Stimulated activated CD8-positive, alpha-beta memory T cell treated with anti-CD3 and anti-CD28 coated beads, Interleukin-12 subunit alpha, Interleukin-12 subunit beta, amount 100 ng/mL, for 4 hours (primary cell): ENCODE measurements at places on chromosomes 4 and X.

DNA sequence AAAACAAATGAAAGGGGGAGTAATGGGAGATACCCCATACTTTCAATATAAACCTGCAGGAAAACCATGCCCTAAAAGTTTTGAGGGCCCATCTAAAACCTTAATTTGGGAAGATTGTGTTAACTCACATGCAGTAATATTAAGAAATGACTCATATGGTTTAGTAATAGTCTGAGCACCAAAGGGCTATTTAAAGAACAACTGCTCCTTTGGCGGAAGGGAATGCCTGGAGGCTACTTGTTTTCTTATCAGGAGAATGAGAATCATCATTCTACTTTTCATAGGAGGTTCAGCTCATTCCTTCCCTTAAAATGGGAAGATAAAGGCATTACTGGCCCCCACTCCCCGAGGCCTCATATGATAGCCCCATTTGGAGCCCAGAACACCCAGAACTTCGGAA is 47.6 kb downstream of the SPIN3 start:
- DNase-seq, result no peak

DNA sequence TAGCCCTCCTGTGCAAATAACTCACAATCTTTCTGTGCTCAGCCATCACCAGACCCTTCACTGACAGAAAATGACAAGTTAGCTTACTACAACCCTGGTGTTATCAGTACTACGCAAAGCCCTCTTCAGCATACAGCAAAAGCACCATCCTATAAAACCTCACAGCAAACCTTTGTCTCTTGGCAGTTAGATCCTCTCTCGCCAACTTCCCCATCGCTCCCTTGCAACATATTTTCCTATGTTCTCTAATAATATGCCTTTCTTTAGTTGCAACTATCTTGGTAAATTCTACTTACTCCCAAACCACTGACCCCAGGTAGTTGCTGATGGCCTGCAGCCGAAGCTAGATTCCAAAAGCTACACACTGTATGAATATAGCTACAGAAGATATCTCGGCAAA is 856.9 kb upstream of the FRG1 start:
- DNase-seq, result no peak

DNA sequence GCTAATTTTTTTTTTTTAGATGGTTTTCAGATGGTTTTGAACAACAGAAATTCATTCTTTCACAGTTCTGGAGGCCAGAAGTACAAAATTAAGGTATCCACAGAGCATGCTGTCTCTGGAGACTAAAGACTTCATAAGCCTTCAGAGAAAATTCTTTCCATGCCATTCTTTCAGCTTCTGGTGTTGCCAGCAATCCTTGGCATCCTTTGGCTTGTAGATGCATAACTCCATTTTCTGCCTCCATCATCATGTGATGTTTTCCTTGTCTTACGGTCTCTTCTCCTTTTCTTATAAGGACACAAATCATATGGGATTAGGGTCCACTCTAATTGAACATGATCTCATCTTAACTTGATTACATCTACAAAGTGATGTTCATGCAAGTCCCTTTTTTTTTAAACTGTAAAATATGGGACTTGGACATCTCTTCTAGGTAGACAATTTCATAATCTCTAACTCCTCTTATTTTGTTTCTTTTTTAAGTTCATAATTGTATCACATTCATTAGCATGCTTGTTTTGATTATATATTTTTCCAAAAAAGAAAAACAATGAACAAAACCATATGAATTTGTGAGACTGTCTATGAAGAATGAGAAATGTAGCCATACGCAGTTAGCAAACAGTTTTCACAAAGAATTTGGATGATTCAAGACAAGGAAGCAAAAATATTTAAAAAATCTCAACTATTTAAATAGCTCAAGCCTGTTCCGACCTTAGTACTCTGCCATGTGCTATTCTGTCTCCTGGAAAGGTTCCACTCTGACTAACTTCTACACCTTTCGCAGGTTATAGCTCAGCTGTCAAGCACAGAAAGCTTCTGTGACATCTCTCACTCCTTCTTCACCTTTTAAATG is 53.1 kb upstream of the GIMD1 start:
- DNase-seq, result no peak

GRCh38 chrX:47831788-47832187 is 4.9 kb upstream of the ZNF81 start:
- peak; percentile 6 for DNase-seq

DNA sequence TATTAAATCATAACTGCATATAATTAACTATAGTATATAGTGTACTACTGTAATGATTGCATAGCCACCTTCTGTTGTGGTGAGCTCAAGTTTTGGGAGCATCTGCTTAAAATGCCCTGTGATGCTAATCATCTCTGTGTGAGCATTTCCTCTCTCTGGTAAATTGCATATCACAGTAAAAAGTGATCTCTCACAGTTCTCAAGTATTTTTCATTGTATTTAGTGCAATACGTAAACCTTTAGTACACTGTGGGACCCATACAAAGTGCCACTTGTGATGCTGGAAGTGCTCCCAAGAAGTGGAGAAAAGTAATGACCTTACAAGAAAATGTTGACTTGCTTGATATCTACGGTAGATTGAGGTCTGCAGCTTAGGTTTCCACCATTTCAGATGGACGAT is 82.0 kb downstream of the WWC2 start:
- no peak for DNase-seq

GRCh38 chr4:99624141-99624719 is 33.4 kb downstream of the C4orf54 start:
- DNase-seq, result no peak

GRCh38 chr4:89898304-89898716 is 3.7 kb downstream of the MMRN1 start:
- no peak for DNase-seq

GRCh38 chrX:16462912-16463311 is 187.0 kb upstream of the S100G start:
- DNase-seq, result no peak

- no peak for DNase-seq
Observed at GRCh38 chrX:103941201-103941975, 21.0 kb upstream of the TMSB15B start.

DNA sequence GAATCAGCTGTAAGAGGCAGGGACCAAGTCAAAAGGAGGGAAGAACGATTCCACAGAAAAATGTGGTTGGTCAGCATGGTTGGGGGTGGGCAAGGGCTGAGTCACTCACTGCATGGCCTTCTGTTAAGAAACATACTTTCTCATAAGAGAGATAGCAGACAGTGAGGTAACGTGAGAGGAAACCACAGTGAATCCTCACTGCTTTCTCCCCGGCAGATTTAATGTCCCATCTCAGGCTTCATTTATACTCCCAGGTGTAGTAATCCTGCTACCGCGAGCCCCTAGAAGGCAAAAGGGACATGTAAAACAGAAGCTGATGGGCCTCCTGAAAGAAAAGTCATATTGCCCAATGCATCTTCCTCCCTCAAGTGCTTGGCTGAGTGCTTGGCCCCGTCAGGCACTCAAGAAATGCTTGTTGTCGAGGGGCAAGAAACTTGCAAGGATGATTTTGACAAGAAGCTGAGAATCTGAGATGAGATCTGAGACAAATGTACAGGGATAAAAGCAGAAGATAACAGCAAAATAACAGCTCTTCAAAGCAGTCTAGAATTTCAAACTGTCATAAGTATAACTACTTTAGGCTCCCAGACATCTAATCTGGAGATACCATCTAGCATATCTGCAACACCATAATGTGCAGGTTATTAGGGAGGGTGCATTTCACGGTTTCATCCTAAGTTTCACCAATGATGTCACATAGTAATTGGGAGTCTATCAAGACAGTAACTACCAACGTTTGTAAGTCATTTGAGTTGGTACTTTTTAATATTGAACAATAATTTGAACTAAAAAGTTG is 40.2 kb downstream of the SH3KBP1 start:
- no peak for DNase-seq

DNA sequence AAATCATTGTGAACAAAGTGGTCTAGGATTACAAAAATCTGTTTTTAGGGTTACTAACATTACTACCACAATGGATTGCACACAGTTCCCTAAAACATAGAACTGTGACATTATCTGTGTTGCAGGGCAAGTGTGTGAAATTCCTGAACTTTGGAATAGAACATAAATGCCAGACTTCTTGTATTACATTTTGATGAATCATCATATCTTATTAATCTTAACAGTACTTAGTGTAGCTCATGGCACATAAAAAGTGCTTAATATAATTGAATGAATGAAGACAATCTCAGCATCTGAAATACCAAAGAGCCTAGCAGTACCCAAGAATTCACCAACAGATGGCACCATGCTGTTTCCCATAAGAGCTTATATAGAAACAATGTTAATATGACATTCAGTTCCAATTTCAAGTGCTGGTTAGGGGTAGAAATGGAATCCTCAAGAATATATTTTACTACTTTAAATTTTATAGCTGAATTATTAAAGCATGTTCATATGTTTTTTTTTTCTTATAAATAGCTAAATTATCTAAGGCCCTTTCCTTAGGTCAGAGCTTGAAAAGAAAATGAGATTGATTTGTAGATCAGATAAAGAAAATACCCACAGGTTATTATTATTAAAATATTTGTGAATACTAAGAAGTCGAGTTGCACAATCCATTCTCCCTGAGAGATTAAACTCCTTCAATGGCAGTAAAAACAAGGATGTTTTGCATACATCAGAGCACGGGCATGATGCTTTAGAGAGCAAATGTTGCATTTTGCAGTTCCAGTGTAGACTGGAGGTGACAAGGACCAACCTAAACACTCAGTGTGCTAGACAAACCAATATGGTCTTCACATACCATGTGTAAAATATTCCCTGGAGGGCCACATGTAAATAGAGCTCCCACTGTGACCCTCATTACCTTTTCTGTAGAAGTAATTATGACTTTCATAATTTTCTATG is 25.7 kb upstream of the SHISA3 start:
- DNase-seq, result no peak

DNA sequence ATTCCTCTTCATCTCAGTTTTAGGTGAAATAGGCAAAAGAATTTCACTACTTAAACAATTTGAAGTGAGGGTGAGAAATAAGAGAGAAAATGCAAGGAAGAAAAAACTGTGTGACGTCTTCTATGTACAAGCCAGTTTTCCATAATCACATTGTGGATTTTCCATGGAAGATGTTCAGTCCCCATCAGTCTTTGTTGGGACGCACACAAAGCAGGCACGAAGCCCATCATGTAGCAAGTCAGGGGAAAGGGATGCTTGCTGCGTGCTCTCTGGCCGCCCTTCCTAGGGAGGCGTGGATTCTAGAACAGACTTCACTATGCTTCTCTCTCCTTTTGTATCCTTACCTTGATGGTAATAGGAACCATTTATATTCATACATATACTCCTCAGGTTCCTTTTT is 54.7 kb downstream of the RBPJ start:
- no peak for DNase-seq

GRCh38 chrX:150482537-150483206 is 85.7 kb upstream of the MTM1 start:
- DNase-seq, result peak; percentile 13

- DNase-seq, result no peak
Observed at GRCh38 chr4:76449362-76449767, 14.3 kb downstream of the SHROOM3 start.

DNA sequence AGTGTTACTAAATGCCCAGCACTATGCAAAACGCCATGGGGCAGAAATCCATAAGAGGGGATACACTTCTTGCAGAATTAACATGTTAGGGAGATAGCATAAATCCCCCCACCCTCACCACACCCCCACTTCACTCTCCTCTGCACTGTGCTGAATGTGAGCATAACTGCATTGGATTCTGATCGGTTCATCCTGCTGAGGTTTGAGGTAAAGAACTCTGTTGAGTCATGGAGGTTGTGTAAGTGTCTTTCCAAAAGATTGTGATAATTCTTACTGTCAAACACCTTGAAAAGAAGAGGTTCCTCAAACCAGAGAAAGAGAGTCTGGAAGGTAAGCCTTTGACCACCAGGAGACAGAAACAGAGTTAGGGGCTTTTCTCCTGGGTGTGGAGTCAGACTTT is 43.6 kb downstream of the RBM47 start:
- DNase-seq, result no peak

DNA sequence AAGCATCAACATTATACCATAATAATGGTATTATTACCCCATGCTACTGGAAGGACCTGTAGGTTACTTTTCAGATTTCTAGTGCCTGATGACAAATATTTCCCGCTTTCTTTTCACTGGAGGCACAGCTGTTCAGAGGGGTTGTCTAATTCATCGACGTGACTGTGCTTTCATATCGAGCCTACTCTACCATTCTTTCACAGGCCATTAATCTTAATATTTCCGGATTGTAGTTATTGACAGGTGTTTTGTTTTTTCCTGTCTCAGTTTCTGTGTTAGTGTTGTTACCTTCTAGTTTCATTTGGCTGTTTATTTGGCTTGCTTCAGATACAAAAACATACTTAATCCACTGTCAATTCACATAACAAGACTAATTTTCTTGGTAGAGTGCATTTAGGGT is 330.9 kb downstream of the SPOCK3 start:
- DNase-seq, result no peak

DNA sequence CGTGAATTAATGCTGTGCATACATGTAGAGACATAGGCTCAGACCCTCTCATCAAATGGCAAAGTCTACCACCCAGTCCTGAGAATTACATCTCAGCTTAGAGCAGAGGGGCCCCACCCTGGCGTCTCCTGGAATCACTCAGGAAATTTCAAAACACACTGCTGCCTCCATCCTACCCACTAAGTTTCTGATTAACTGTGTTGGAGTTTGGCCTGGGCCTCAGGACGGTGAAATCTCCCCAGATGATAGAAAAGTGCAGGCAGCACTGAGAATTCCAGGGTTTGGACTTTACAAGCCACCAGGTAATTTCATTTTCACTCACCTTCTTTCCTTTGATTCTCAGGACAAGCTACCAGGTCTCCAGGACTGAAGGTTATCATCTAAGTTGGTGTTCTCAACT is 3.3 kb upstream of the FAM9C start:
- no peak for DNase-seq

- DNase-seq, result no peak
Observed at GRCh38 chrX:117274965-117275364, 812.2 kb upstream of the CT83 start.

DNA sequence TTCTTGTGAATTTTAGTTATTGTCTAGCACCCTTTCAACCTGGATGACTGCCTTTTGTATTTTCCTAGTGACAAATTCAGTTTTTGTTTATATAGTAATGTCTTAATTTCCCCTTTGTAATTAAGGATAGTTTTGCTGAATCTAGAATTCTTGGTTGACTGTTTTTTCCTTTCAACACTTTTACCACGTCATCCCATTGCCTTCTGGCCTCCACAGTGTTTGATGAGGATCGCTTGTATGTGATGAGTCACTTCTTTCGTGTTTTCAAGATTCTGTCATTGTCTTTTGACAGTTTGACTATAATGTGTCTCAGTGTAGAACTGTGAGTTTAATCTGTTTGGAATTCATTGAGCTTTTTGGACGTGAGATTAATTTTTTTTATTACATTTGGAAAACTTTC is 30.1 kb downstream of the KDM6A start:
- no peak for DNase-seq

GRCh38 chr4:54695788-54696187 is 38.0 kb downstream of the KIT start:
- no peak for DNase-seq

GRCh38 chr4:2817701-2818350 is 24.9 kb downstream of the SH3BP2 start:
- DNase-seq, result no peak

DNA sequence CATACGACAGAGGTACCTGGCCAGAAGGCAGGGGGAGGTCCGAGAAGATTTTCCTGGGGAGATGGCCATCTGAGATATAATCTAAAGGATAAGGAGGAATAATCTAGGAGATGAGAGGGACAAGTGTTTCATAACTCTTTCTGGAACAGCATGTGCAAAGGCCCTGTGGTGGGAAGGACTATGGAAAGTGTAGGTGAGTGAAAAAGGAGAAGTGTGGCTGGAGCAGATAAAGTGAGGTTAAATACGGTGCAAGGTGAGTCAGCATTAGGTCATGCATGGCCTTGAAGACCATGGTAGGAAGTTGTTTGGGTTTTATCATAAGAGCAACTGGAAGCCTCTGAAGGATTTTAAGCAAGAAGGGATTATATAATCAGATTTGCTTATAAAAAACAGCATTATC is 34.6 kb upstream of the MTM1 start:
- DNase-seq, result no peak
